ENCODE measurements at places on chromosomes 2 and 18. TPM values are rescaled to one million over a fixed set of nuclear protein-coding genes. Genes with fewer than 3 reads are reported as not detected.

Gene NEB
- 0.34 TPM for total RNA-seq

- no peak overlapping the region for H3K27ac ChIP-seq
- H3K36me3 ChIP-seq: no peaks in the 10 kb centered on the region
- no peak overlapping the region for H3K4me3 ChIP-seq
- no peak for DNase-seq
- no peaks in the 10 kb centered on the region for H3K4me1 ChIP-seq
These were observed 181.9 kb upstream of the DLGAP1 start for GRCh38 chr18:4636967-4637366.

DNA sequence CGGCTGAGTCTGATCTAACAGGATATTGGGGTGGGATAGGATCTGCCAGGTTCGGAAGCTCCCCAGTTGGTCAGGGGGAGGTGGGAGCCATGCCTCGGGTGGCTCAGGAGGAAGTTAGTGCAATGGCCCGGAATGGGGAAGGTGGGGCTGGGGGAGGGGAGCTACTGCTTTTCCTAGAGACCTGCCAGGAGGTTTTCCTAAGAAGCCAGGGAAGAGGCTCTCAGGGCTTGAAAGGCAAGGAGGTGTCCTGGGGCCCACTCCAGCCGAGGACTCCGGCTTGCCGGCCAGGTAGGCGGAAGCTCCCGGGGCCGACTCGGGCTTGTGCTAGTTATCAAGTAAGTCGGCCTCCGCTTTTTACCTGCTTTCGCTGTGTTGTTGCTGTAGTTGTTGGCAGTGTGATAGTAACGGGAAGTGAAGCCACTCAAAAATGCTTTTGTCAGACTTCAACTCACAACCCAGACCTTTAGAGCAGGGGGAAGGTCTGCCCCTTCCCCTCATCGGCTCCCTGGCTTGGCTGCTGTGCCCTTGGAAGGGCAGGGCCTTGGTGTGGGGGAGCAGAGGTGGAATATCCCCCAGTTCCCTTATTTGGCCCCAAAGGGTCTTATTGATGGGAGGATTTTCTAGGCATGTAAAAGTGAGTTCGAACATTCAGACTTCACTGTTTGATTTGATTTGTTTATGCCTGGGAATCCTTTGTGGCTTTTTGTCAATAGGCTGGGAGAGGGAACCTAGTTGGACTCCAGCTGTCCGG lies 5.4 kb downstream of the GDF7 start:
- H3K36me3 ChIP-seq: no peaks in the 10 kb centered on the region
- H3K27ac ChIP-seq: no peak overlapping the region
- no peak for DNase-seq
- no peaks in the 10 kb centered on the region for H3K27me3 ChIP-seq

Gene RPE
- 67.6 TPM for total RNA-seq

Gene ASB1
- 43.1 TPM for total RNA-seq

Gene SPATA3
- not detected for total RNA-seq

Gene IMPA2
- 32.5 TPM for total RNA-seq

Gene SCYGR4
- not detected for total RNA-seq

- H3K4me1 ChIP-seq: peaks cover 3% of the 10 kb centered on the region
These were observed 573 bp downstream of the PAIP2B start for GRCh38 chr2:71226096-71226964.

DNA sequence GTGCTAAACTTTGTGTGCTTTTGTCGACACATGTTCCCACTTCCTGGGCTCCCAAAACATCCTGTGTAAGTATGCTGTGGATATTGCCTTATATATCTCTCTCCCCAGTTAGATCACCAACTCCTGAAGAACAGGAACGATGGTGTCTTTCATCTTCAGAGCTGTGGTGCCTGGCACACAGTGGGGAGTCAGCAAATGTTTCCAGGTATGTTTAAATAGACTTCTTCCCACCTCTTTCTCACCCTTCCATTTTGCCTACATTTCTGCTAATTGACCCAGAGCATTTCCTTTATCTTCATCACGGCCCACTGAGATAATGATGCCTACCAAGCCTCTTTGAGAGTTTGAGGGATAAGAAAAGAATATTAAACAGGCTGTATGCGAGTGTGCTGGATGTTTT lies 60.7 kb downstream of the RND3 start:
- no peaks in the 10 kb centered on the region for H3K4me1 ChIP-seq
- H3K36me3 ChIP-seq: no peaks in the 10 kb centered on the region
- no peak overlapping the region for H3K4me3 ChIP-seq
- no peak for DNase-seq

Gene SLC39A10
- 59.0 TPM for total RNA-seq

Gene CPLX4
- not detected for total RNA-seq

GRCh38 chr2:152961351-152961750 lies 242.9 kb downstream of the ARL6IP6 start:
- H3K36me3 ChIP-seq: no peaks in the 10 kb centered on the region
- no peak for DNase-seq
- no peak overlapping the region for H3K4me3 ChIP-seq
- H3K27ac ChIP-seq: no peak overlapping the region
- no peaks in the 10 kb centered on the region for H3K4me1 ChIP-seq
- H3K27me3 ChIP-seq: no peaks in the 10 kb centered on the region

- no peaks in the 10 kb centered on the region for H3K27me3 ChIP-seq
- no peaks in the 10 kb centered on the region for H3K4me1 ChIP-seq
- H3K27ac ChIP-seq: no peak overlapping the region
- no peak overlapping the region for H3K4me3 ChIP-seq
- H3K36me3 ChIP-seq: no peaks in the 10 kb centered on the region
These were observed 1286.2 kb downstream of the SUCLG1 start for GRCh38 chr2:83172841-83173240.

Gene CCT7
- total RNA-seq: 637 TPM

- peak overlapping the region; percentile 75 for H3K4me3 ChIP-seq
- H3K27ac ChIP-seq: no peak overlapping the region
- H3K27me3 ChIP-seq: no peaks in the 10 kb centered on the region
- H3K36me3 ChIP-seq: no peaks in the 10 kb centered on the region
These were observed 1.1 kb downstream of the TFCP2L1 start for GRCh38 chr2:121283670-121284462.

- H3K27ac ChIP-seq: no peak overlapping the region
- no peak overlapping the region for H3K4me3 ChIP-seq
- peaks cover 4% of the 10 kb centered on the region for H3K4me1 ChIP-seq
- no peak for DNase-seq
These were observed 123.2 kb upstream of the TWIST2 start for GRCh38 chr2:238724728-238725127.

- H3K4me1 ChIP-seq: no peaks in the 10 kb centered on the region
- no peak for DNase-seq
- H3K27me3 ChIP-seq: peaks cover 46% of the 10 kb centered on the region
- no peak overlapping the region for H3K4me3 ChIP-seq
- no peaks in the 10 kb centered on the region for H3K36me3 ChIP-seq
These were observed 25.0 kb downstream of the PLEK start for GRCh38 chr2:68390114-68390513.

- no peak overlapping the region for H3K27ac ChIP-seq
- H3K36me3 ChIP-seq: no peaks in the 10 kb centered on the region
- no peaks in the 10 kb centered on the region for H3K27me3 ChIP-seq
- H3K4me1 ChIP-seq: peaks cover 19% of the 10 kb centered on the region
- no peak overlapping the region for H3K4me3 ChIP-seq
These were observed 34.9 kb downstream of the C18orf54 start for GRCh38 chr18:54392543-54393023.

Measured in HCT116 (cell line).